Activated CD4-positive, alpha-beta T cell treated with anti-CD3 and anti-CD28 coated beads for 24 hours (primary cell): ENCODE measurements at places on chromosomes 5 and 9.

- no peak for DNase-seq
These were observed 606.8 kb downstream of the RAB3C start for GRCh38 chr5:59189472-59190244.

- DNase-seq = no peak
These were observed 145.7 kb downstream of the IRX1 start for GRCh38 chr5:3741374-3741770.

- peak; percentile 28 for DNase-seq
These were observed 645 bp downstream of the SAP30L start for GRCh38 chr5:154446195-154447088.

GRCh38 chr9:107246259-107247254, 36.5 kb upstream of the RAD23B start:
- no peak for DNase-seq

DNA sequence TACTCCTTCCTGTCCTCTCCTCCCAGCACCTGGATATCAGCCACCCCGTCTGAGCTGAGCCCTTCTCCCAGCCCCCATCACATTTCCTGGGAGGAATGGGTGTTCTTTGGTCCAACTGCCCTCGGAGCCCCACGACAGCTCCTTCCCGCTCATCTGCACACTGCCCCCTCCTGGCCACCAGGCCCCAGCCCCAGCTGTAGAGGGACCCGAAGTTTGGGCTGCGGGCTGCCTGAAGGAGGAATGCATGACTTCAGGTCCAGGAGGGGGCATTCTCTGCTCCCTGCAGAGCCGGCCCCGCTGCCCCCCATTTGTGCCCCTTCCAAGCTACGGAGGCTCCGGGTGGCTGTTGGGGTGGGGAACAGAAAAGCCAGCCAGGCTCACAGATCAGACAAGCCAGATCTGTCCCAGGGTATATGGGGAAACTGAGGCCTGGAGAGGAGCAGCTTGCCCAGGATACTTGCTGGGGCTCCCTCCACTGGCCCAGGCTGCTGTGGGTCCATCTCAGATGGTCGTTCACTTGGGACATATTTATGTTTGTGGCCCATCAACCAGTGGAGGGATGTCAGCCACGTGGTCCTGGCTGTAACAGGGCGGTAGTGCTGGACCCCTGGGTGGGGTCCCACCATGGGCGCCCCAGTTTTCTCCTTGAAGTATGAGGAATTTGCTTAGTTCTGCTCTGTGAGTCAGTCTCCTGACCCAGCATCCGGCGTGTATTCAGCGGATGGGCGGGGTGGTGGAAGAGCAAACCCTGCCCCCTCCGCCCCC, 33.1 kb downstream of the DAB2IP start:
- DNase-seq = no peak

DNA sequence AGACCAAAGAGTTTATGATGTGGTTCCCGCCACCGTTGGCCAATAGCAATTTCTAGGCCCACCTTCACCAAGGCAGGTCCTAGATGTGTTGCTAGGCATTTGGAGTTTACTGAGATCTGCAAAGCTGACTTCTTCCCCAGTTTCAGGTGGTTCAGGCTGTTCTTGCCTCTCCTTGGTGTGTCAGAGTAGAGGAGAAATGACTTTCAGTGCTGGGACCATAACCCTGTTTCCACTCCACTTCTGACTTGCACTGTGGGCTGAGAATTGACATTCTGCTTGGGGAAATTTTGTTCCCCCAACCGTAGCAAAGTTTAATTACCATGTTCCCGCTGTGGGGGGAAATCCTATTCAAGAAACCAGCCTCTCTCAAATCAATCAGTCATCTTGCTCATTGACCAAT, 128.0 kb upstream of the GABRP start:
- DNase-seq = no peak

DNA sequence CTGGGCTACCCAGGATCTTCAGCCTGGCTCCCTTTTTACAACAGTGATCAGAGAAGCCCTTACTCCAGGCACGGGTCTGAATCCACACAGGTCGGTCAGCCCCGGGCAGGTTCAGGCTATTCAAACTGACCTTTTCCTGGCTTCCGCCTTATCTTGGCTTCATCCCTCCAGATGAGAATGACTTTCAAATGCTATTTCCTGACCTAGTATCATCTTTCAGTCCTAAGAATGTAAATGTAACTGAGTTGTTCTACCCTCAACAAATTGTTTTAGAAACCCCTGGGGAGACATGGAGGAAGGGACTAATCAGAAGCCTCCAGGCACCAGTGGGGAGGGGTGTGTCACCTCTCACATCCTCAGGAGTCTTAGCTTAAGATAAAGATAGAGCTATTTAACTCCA, 213.2 kb downstream of the EPB41L4A start:
- DNase-seq = no peak
